Foreskin keratinocyte (primary cell): ENCODE measurements at places on chromosomes 5 and 9.

DNA sequence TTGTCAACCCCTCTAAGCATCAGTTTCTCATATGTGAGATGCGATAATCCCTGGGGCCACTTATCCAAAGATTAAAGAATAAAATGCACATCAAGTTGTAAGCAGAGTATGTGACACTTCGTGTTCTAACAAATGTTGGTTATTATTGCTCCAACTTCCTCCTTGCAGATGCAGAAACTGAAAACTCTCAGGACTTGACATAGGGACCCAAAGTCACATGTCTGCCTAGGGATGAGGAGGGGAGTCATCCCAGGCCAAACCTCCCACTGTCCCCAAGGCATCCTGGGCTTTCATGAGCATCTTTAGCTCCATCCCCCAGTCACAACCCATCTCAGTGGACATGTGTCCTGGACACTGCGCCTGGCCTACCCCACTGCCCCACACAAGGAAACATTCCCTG is 27.5 kb upstream of the SYK start:
- DNase-seq: no peak

DNA sequence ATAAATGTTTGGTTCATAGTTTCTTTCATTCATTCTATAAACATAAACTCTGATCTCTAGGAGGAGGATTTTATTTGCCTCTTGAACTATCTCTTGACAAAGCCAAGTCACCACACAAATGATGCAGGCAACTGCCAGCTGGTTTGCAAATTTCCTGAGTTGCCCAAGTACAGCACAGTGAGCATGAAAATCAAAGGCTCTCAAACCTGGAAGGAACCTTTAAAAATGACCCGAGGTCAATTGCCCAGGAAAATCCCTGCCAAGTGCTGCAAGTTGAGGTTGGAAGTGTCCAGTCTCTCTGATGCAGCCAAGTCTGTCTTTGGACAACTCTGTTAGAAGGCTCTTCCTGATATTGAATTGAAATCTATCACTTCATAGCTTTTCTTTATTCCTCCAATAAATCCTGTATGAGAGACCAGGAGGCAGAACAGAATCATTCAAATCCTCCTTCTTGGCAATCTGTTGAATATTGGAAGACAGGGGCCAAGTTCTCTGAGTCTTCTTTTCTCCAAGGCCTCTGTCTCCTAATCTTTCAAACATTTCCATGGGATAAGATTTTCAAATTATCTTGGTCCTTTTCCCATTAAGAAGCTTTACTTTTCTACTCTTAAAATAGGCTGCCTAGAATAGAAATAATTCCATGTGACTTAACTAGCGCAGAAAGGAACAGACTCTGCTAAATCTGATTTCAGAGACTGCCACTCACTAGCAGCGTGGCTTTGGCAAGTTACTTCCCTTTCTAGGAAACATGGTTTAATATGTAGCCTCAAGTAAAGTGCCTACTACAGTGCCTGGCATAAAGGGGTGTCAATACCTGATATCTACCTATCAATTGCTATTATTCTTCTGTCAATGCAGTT is 159.2 kb downstream of the SNX18 start:
- DNase-seq: no peak

GRCh38 chr9:80204054-80204453 is 632.3 kb downstream of the TLE4 start:
- peak; percentile 9 for DNase-seq

DNA sequence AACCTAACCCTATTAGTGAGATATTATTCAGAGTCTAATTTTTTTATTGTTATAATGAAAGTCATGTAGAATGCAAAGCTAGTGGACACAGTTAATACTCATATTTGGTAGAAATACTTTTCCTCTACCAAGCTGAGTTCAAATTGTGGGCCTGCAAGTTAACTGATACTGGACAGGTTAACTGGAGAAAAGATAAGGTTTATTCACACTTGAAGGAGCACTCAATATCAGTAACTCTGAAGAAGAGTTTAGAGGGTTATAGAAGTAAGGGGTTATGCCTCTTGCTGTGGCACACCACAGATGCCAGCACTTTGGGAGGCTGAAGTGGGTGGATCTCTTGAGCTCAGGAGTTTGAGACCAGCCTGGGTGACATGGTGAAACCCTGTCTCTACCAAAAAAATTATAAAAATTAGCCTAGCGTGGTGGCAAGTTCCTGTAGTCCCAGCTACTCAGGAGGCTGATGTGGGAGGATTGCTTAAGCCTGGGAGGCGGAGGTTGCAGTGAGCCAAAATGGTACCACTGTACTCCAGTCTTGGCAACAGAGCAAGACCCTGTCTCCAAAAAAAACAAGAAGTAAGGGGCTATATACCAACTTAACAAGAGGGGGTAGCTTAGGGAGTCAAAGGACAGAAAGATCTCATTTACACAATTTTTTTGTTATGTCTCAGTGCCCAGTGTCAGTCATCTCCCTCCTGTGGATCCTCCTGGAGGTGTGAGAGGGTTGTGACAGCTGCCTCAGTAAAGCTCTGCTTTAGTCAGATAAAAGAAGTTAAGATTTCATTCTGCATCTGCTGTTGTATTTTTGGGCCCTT is 121.2 kb upstream of the GRHPR start:
- DNase-seq: no peak

- no peak for DNase-seq
Measured at GRCh38 chr9:33682551-33682950, 112.8 kb upstream of the PRSS3 start.
